ENCODE measurements at places on chromosomes 1 and 21.

- no peak for DNase-seq
Observed at GRCh38 chr21:14121719-14122118, 89.0 kb downstream of the LIPI start.

DNA sequence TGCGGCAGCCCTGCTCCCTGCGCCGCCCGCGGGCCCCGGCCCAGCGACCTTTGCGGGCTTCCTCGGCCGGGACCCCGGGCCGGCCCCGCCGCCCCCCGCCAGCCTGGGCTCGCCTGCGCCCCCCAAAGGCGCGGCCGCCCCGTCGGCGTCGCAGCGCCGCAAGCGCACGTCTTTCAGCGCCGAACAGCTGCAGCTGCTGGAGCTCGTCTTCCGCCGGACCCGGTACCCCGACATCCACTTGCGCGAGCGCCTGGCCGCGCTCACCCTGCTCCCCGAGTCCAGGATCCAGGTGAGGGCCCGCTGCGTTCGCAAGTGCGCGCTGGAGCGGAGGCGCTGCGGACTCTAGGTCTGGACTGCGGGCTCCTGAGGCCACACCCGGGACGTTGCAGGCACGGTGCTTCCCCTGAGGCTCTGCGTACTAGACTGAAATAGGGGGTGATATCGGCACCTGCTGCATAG is 351 bp downstream of the MIXL1 start:
- DNase-seq, result peak; percentile 43

DNA sequence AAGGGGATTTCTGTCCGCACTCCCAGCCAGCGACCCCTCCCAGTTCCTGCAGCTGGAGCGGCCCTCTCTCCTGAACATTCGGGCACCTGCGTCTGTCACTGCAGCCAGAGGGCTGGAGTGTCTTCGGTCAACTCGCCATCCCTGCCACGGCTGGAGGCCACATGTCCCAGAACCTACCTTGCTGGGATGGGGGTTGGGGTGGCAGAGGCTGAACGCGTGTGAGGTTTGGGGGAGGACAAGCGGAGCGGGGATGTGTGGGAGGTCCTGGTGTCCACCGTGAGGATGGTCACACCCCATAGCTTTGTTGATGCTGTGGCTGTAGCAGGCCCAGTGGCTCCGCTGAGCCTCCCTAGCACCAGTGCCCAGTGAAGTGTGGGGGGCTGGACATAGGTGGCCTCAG is 14.8 kb upstream of the C1orf174 start:
- DNase-seq, result no peak

- DNase-seq, result no peak
Observed at GRCh38 chr1:18751425-18751824, 108.0 kb downstream of the TAS1R2 start.

DNA sequence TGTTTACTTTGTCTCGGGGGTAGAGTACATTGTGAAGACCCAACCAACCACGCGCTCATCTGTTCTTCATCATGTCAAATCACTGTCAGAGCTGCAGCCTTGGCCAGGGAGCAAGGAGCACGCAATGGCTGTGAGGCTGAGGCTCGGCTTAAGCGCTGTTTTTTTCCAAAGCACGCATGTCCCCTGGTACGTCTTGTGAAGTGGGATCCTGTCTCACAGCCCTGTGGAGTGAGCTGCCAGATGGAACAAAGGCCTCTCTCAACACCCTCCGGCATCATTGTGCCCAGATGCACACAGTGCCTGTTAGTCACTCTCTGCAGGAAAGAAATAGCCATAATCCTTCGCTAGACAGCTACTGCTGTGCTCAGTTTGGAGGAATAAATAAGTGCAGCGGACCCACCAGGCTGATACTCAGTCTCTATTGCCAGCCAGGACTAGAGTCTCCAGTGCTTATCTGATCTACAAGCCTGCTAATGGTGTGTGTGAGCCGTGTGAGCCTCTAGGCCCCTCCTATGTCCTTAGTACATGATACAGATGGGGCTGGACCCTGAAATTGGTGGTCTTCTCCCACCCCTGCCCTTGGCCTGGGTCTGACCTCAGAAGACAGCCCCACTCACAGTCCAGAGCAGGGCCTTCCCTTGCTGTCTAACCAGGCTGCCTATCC is 91.3 kb upstream of the COA6 start:
- no peak for DNase-seq

GRCh38 chr1:184588701-184589100 is 166.0 kb downstream of the EDEM3 start:
- DNase-seq, result no peak

GRCh38 chr1:19465123-19465522 is 20.2 kb downstream of the CAPZB start:
- no peak for DNase-seq
